ENCODE measurements at places on chromosomes 2 and 18. TPM values are rescaled to one million over a fixed set of nuclear protein-coding genes. Genes with fewer than 3 reads are reported as not detected.

- no peak for DNase-seq
Observed at GRCh38 chr2:12287220-12287751, 429.4 kb upstream of the TRIB2 start.

- no peak for DNase-seq
Observed at GRCh38 chr2:36539631-36540030, 58.3 kb downstream of the FEZ2 start.

The ASB3 gene
- 12.3 TPM for total RNA-seq

The ASB18 gene
- not detected for total RNA-seq

DNA sequence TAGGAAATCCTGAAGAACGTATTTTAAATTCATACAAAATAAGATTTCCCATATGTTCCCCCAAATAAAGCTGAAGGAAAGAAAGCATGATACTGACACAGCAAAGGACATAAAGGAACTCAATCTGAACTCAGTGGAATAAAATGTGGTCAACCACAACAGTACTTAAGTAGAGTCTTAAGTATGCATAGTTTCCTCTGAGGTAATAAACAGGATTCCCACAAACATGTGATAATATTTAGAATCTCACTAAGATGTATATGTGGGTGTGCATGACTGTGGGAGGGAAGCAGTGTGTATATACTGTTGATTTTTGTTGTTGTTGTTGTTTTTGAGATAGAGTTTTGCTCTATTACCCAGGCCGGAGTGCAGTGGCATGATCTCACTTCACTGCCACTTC, 69.3 kb downstream of the NOL10 start:
- no peak for DNase-seq

The PPP3R1 gene
- total RNA-seq: 19.3 TPM

DNA sequence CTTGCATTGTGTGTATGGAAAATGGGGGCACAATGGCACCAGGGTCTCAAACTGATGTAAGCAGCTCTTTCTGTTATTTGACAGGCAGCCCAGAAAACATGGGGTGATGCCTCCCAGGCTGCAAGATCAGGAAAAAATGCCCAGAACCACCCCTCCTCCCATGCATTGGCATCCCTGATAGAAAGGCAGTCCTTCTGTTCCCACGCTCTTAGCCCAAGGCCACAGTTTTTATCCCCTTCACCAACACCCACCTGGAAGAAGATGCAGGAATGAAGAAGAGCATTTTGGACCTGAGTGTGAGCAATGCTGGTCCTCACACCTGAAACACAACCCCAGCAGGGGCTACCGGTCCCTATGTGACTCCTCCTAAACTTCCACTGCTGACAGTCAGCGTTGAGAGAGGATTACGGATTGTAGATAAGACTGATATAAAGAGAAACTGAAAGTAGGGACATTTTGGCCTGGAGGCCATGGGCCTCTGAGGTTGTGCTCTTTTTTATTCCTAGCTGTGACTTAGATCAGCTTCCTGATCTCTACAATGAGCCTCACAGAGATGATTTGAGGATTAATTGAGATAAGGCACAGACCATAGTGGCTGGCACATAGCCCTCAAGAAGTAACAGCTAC, 386.0 kb upstream of the ATP5MC3 start:
- DNase-seq: peak; percentile 42

The CENPA gene
- total RNA-seq: not detected

- no peak for DNase-seq
Observed at GRCh38 chr2:1557467-1557820, 144.2 kb downstream of the TPO start.

The UGT1A5 gene
- not detected for total RNA-seq

DNA sequence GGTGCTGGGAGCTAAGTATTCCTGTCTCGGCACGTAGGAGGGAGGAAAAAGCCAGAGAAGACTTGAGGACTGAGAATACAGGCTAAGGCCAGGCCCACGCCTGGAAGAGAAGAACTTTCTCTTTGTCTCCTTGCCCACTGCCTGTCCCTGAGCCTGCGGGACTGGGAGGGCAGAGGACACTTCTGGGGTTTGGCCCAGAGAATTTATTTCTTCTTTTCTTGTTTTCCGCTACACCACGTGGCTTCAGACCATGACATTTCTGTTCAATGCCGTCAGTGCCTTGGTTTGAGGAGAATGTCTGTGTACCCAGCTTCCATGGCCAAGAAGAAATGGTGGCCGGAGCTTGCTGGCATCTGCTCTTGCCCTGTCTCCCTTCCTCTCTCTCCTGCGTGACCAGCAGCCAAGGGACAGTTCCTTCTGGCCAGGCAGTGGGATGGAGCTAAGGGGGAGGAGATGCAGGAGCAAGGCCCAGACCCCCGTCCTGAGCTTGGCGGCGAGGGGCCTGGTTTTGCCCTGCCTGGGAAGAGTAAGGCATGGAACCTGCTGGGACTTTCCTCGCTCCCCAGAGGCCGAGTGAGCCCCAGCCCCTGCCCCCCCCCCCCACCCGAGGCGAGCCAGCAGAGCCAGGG, 140.3 kb downstream of the KLHL29 start:
- no peak for DNase-seq

The NEB gene
- total RNA-seq: 0.23 TPM
